ENCODE measurements at places on chromosomes 13 and 19.

DNA sequence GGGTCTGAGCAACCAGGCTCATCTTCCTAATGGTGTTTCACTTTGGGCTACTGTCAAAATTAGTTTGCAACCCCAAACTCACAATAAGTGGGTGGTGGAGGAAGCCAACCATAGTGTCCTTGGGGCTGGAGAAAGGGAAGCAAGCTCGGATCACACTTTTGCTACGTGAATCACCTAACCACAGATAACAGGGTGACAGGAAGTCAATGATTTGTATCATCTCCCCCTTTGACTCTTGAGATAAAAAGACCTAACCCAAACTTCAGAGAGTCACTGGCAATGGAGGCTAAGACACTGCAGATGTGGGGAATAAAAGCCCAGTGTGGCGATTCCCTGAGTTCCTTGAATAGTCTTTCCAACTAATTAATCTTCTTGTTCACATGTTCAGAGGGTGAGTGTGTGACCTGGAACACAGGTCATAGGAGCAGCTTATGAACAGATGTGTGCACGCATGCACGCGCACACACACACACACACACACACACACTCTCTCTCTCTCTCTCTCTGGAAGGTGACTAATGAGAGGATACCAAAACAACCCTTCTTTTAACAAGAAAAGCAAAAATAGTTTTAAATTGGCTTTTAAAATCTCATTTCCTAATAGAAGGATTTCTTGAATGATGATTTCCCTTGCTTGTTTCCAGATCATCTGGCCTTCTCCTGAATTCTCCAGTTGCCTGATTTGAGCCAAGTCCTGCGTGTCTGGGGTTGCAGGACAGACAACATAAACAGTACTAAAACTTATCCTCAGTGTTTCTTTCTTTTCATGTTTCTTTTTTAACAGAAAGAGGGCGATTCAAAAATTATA lies 21.2 kb upstream of the DOCK9 start:
- peak; percentile 65 for DNase-seq

DNA sequence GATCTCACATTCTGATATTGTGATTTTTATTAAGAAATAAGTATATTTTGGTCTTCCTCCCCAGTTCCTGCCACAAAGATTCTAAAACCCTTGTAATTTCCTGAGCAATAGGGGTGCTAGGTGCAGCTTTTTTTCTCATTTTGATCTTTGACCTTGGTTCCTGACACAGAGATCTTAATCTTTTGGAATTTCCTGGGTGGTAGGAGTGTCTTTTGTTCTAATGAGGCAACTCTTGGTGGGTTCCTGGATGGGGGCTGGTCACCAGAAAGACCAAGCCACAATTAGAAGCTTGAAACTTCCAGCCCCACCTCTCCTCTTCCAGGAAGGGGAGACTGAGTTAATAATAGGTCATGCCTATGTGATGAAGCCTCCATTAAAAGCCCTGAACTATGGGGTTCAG lies 334.6 kb downstream of the FOXO1 start:
- DNase-seq: no peak

DNA sequence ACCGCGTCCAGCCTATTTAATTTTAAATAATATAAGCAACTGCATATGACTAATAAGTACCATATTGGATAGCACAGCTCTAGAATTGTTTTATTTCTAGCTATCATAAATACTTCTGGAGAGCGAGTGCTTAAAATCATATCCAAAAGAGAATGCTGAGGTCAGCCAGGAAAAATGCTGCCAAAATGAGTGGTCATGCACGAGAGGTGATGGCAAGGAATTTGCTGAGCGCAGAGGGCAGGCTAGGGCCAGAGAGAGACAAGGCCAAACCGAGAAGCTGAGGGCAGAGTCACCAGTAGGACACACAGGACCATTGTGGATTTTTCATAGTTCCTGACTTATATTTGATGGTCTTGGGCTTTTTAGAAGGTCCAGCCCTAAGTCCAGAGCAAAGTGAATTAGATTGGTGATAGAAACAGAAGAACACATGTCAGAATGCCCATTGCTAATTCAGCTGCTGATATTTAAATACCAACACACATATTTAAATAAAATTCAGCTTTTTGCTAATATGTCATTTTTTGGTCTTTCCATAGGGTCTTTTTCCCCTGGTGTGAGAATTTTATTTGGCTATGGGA lies 33.6 kb upstream of the UBL3 start:
- no peak for DNase-seq

- no peak for DNase-seq
These were observed 28.0 kb downstream of the SH3GL1 start for GRCh38 chr19:4372165-4373012.

DNA sequence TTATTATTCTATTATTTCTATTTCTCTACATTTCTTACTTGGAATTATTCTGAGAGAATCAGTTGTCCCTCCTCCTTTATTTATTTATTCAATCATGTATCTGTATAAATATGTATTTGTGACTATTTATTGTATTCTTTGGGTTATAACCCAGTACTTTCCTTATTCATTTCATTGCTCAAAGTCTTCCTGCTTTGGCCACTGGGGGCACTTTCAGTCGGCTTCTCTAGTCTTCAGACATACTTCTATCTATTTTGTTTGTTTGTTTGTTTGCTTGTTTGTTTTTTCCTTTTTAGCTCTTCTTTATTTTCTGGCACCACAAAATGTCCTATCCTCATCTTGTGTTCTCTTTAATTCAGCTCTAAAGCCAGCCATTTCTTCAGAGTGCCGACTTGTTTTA lies 260.4 kb downstream of the NALCN start:
- DNase-seq: no peak

DNA sequence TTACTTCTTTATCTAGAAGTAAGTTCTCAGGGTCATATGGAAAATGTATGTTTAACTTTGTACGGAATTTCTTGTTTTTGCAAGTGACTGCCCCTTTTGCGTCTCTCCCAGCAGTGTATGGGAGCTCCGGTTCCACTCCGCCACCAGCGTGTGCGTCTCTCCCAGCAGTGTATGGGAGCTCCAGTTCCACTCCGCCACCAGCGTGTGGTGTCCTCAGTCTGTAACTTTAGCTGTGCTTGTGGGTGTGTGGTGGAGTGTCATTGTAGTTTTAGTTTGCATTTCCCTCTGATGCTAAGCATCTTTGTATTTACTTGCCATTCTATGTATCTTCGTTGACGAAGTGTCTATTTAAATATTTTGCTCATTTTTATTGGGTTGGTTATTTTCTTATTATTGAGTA lies 2.4 kb downstream of the CUL4A start:
- DNase-seq: no peak

DNA sequence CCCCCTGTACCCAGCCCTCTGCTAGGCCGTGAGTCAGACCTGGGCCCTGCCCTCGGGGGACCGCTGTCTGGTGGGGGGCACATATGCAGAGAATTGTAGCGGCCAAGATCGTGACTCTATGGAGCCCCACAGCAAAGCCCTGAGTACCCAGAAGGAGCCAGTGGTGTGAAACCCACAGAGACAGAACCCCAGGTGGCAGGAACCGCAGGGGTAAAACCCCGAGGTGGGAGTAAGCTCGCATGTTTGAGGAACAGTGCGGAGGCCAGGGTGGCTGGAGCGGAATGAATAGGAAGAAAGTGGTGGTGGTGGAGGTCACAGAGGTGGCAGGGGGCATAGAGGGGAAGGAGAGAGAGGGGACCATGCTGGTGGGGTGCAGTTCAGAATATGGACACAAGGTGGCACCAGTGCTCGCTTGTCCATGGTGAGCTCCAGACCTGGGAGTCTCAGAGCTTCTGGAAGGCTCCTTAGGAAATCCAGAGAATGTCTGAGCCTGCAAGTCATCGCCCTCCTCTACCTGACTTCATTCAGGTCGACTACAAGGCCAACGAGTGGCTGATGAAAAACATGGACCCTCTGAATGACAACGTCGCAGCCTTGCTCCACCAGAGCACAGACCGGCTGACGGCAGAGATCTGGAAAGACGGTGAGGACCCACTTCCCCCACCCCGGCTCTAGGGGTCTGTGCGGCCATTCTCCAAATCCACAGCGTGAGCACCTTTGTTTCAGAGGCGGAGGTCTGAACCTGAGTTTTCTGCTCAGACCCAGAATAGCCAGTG lies 48.9 kb downstream of the MYH14 start:
- DNase-seq: peak; percentile 7

DNA sequence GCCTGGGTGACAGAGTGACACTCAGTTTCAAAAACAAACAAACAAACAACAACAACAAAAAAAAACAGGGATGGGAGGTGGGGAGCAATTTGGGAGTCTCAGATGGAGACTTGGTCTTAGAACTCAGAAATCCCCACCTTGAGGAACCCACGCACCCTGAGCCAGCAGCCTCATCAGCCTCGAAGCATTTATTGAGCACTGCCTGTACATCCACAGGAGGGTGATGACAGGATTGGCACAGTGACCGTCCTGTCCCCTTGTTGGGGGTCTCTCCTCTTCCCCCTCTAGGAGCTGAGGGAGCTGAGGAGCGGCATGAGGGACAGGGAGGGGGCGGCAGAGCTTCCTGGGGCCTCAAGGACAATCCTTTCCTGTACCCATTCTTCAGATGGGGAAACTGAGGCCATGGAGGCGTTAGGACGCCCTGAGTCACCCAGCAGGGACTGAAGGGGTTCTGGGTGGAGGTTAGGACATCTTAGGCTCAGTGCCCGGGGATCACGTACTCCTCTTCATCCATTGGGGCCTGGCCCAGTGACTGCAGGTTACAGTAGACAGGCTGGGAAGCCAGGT lies 5.6 kb downstream of the GDF15 start:
- DNase-seq: no peak

DNA sequence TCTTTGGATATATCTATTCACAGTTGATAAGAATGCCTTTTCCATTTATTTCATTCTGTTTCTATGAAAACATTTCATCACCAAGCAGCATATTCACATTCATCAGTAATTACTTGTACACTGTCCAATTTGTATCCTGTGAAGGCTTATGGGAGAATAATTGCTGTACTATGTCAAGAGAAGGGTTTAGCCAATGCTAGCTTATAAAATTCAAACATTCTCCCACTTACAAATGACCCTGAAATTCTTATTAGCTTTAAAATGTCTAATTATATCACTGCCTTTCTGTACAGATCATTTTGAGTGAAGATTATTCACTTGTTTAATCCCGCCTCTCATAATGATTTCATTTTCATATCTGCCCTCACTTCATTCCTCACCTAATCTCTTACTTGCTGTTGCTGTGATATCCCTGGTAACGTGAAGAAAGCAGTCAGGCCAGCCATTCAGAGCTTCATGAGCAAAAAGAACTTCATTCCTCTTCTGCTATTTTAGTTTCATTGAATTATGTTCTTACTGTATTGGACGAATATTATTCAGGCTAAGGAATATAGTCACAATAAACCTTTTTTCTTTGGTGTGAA lies 778.7 kb downstream of the OLFM4 start:
- no peak for DNase-seq

DNA sequence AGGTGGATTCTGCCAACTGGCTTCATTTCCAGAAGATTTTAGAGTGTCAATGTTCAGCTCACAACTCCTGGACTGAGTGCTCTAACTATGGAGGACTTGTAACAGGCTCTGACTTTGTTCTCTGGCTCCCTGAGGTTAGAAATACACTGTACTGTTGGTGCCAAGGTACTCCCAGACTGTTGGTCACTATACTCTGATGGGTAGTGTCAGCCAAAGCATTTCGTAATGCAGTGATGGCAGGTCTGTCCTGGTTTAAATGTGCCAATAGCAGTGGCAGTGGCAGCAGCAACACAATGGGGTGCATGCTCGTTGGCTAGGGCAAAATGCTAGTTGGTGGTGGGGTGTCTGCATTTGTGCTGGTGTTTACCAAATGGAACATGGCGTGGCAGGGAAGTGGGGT lies 472.2 kb downstream of the TDRD3 start:
- no peak for DNase-seq

DNA sequence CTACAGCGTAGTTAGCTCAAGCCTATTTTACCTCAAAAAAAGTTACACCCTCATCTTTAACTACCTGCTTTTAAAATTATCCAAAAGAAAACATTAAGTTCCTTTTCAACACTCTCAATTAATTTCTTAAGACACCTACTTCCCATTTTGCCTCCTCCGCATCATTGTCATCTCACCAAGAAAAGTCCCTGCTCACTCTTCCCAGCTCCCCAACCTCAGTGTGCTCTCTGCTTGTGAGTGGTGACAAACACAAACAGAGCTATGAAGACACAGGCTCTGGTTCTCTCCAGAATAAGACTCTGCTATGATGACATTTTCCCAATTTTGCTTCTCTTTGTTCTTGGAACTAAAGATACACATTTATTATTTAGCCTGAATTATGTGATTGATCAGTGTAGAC lies 385.1 kb upstream of the HTR2A start:
- DNase-seq: no peak

- DNase-seq: no peak
These were observed 223.0 kb downstream of the TSHZ3 start for GRCh38 chr19:31126236-31126635.

DNA sequence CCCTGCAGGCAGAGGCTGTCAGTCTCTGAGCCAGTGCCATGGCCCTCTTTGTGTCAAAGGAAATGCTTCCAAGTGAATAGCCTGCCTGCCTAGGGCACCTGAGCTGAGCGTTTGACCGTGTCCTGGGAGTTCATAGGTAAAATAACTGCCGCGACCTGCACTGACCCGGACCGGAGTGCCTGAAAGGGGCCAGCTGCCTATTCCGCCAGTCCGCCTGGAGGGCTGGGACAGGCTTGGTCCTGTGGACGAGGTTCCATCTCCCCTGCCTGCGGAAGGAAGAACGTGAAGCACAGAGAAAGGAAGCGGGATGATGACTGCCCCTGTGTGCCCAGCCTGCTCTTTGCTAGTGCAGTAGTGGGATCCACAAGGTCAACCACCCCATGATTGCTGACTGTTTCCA lies 17.5 kb upstream of the ZNF492 start:
- no peak for DNase-seq

- DNase-seq: no peak
These were observed 30.1 kb downstream of the RDH8 start for GRCh38 chr19:10043286-10043927.

GRCh38 chr19:42919757-42920079 lies 2.0 kb upstream of the PSG6 start:
- DNase-seq: no peak

- no peak for DNase-seq
These were observed 560.2 kb upstream of the SPRY2 start for GRCh38 chr13:80901111-80901510.

DNA sequence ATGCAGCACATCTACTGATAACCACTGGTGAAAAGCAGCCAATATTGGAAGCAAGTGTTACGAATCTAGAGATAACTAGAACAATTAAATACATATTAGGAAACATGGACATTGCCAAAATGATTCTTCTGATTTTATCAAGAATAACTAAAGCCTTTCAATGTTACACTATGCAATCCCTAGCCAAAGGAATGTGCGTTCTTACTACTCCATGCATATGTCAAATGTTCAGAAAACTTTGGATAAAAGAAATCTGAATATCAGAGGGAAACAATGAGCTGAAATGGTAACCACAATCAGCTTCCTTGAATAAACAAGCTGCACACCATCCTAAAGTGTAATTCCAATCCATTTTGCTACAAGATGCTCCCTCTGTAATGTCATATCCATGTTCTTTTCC lies 951 bp upstream of the POSTN start:
- DNase-seq: no peak

DNA sequence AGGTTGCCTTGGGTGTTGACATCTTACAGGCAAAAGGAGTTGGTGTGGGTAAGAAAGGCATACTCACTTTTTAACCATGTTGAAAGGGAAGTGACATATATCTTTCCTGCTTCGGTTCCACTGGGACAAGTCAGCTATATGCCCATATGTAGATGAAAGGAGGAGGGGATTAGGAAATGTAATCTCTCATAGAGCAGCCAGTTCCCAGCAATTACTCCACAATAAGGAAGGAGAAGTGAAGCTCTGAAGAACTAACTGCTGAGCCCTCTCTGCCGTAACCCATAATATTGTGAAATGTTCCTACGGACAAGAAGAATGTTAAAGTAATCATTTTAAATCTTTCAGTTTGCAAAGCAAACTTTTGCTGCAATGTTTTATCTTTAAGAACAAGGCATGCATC lies 82.2 kb downstream of the EDNRB start:
- DNase-seq: no peak

Data from naive thymus-derived CD4-positive, alpha-beta T cell (primary cell).